ENCODE measurements at places on chromosomes 6 and 20.

DNA sequence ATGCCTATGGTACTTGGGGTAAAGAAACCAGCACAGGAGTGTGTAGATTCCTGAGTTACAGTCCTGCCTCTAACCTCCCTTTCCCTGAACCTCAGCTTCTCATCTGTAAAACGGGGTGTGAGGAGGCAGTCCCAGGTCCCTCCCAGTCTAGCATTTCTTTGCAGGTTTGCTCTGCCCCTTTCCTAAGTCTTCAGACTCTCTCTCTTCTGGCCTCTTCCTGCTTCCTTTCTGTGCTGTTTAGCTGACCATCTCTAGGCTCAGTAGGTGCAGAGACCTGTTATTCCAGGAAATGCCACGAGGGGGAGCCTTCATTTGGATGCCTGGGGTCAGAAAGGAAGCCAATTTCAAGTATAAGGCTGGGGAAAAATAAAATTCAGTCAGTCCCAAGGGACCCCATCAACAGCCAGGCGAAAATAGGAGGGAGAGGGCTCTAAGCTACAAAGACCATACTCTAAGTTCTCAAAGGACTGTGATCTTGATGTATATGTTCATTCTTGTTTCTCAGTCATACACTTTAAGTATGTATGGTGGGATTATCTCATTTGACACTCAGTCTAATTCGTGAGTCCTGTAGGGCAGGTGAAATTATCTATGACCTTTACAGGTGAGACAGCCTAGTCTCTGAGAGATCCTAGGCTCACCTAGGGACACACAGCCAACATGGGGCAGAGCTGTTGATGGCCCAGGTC, 89.1 kb downstream of the NCR2 start:
- DNase-seq = peak; percentile 76

- no peak for DNase-seq
Observed at GRCh38 chr20:25003002-25003401, 10.5 kb upstream of the APMAP start.

- DNase-seq = no peak
Observed at GRCh38 chr6:126531286-126531685, 191.4 kb downstream of the CENPW start.

DNA sequence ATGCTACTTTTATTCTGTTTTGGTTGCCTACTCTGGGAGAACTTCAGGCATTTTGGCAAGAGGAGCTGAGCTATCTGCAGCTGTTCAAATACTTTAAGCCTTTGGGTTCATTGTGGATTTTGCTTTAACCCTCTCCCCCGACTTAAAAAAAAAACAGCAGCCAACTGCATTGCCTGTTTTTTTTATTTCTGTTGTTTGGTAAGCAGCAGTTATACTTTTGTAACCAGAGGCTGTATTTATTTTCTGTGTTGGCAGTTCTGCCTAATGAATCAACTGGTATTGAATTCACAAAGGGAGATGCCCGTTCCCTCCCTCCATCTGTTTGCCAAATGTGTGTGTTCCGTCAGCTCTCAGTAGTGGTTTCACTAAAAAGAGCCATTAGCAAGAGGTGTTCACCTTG, 484.0 kb downstream of the UTRN start:
- DNase-seq = no peak

DNA sequence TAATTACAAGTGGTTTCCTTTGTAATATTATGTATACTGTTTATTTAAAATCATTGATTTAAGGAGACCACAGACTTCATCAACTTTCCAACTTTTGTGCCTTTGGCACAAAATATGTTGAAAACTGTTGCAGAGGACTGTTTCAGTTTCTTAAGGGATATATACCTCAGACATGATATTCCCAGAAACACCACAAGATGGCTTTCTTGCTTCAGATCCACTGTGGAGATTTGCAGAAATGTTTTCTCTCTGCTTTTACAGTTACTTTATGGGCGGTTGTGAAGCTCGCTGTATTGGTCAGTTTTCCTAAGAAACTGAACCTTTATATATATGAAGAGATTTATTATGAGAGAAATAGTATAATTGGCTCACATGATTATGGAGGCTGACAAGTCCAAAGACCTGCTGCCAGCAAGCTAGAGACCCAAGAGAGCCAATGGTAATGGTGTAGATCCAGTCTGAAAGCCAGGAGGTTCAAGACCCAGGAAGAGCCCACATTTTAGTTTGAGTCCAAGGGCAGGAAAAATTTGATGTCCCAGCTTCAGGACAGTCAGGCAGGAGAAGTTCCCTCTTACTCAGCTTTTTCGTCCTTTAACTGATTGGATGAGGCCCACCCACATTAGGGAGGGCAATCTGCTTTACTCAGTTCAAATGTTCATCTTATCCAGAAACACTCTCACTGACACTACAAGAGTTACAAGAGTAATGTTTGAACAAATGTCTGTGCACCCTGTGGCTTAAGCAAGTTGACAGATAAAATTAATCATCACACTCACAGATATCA, 12.8 kb downstream of the ME1 start:
- no peak for DNase-seq

GRCh38 chr20:20276811-20277530, 90.9 kb upstream of the INSM1 start:
- DNase-seq = no peak

Data from CD4-positive, alpha-beta T cell treated with Interleukin-6 at 100 ng/mL for 8 hours (primary cell).